WTC11 (cell line): ENCODE measurements at places on chromosomes 7 and 10.

DNA sequence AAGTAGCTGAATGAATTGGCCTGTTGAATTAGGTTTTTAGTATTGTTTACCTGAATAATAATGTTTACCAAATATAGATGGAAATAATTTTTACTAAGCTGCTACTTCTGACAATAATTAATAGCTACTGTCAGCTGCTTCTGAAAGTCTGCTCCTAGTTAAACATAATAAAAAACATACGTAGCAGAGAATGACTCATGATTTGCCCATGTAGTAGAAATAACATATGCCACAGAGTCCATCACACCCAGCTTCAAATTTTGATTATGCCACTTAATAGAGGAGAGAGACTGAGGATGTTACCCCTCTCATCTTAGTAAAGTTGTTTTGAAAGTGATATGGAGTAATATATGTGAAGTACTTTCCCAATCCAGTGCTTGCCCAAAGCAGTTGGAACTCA lies 57.6 kb upstream of the MDFIC start:
- no peaks in the 10 kb centered on the region for H3K4me1 ChIP-seq
- no peak overlapping the region for H3K27ac ChIP-seq
- no peaks in the 10 kb centered on the region for H3K27me3 ChIP-seq
- no peak for DNase-seq
- H3K4me3 ChIP-seq, result no peak overlapping the region

DNA sequence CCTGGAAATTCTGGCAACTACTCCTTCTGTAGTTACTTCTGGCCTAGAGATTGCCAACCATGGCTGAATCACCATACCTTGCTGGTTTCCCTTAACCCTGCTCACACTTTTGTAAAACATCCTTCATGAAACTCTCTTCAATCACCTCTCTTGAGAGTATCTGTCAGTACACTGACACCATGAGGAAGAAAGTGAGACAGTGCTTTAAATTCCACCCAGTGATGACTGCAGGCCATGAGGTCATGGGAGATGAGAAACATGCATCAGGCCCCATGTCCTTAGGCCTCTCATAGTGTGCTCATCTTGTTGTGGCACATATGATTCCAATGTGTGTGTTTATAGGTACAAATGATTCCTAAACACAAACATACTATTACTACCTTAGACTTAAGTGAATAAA lies 24.6 kb upstream of the NAMPT start:
- peaks cover 7% of the 10 kb centered on the region; the same call in 1 of the 2 replicates for H3K36me3 ChIP-seq
- no peak overlapping the region for H3K4me3 ChIP-seq
- peaks cover 13% of the 10 kb centered on the region for H3K4me1 ChIP-seq
- no peaks in the 10 kb centered on the region; the same call in 1 of the 2 replicates for H3K27me3 ChIP-seq
- DNase-seq, result no peak

DNA sequence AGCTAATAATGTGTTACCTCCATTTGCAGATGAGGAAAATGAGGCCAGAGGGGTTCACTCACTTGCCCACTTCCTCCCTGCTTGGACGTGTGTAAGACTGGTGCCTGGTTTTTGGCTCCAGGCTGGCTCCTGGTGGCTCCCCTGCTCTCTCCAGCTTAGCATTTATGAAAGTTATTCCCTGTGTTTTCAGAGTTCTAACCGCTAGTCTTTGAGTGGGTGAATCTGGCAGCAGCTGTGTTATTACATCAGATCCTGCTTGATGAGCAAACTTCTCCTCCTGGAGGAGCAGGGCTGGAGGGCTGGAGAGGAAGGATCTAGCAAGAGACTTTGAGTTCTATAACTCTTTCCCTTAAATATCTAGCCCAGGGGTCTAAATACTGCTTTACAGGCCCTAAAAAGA lies 80.9 kb upstream of the AGBL3 start:
- H3K4me3 ChIP-seq, result no peak overlapping the region
- H3K4me1 ChIP-seq, result peaks cover 13% of the 10 kb centered on the region
- no peak for DNase-seq
- no peaks in the 10 kb centered on the region for H3K27me3 ChIP-seq

GRCh38 chr7:108529341-108529740 lies 3.4 kb upstream of the PNPLA8 start:
- H3K4me3 ChIP-seq, result no peak overlapping the region
- H3K36me3 ChIP-seq, result no peaks in the 10 kb centered on the region
- no peaks in the 10 kb centered on the region for H3K27me3 ChIP-seq
- H3K27ac ChIP-seq, result no peak overlapping the region
- peaks cover 7% of the 10 kb centered on the region for H3K4me1 ChIP-seq

- H3K27me3 ChIP-seq, result no peaks in the 10 kb centered on the region
- H3K36me3 ChIP-seq, result peaks cover 17% of the 10 kb centered on the region
- no peak overlapping the region for H3K4me3 ChIP-seq
Measured at GRCh38 chr10:63696205-63696604, 175.0 kb downstream of the REEP3 start.

DNA sequence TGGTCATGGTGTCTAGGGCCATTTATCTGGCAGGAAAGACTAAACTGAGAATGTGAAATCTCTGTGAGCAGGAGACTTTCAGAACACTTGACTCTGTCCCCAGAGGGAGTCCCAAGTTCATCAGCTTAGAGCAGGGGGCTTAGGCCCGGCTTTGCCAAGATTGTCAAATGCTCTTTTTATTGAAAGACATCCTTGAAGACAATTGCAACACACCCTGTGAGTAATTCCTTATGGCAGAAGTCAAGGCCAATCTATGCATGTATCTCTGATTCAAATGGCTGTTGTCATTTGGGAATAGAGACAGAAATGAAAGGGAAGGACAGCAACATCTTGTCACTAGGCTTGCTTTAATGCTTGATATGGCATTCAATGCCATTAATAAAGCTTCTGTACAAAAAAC lies 33.7 kb downstream of the BAMBI start:
- no peak overlapping the region for H3K4me3 ChIP-seq
- no peaks in the 10 kb centered on the region for H3K27me3 ChIP-seq
- H3K27ac ChIP-seq, result no peak overlapping the region
- H3K4me1 ChIP-seq, result no peaks in the 10 kb centered on the region
- no peaks in the 10 kb centered on the region for H3K36me3 ChIP-seq

- DNase-seq, result no peak
- no peaks in the 10 kb centered on the region for H3K36me3 ChIP-seq
- peaks cover 13% of the 10 kb centered on the region; the same call in 1 of the 2 replicates for H3K4me1 ChIP-seq
- no peak overlapping the region for H3K27ac ChIP-seq
Measured at GRCh38 chr10:20105931-20106330, 289.7 kb downstream of the PLXDC2 start.

- H3K27me3 ChIP-seq, result peaks cover 19% of the 10 kb centered on the region
- H3K36me3 ChIP-seq, result no peaks in the 10 kb centered on the region
- DNase-seq, result no peak
- peak overlapping the region; percentile 73 for H3K4me3 ChIP-seq
- H3K4me1 ChIP-seq, result peaks cover 13% of the 10 kb centered on the region
- no peak overlapping the region for H3K27ac ChIP-seq
Measured at GRCh38 chr10:60942788-60943315, 1.1 kb downstream of the RHOBTB1 start.

GRCh38 chr7:22586786-22587140 lies 86.8 kb upstream of the STEAP1B start:
- H3K36me3 ChIP-seq, result no peaks in the 10 kb centered on the region
- no peak for DNase-seq
- peak overlapping the region; percentile 33; the same call in 1 of the 2 replicates for H3K27ac ChIP-seq
- H3K27me3 ChIP-seq, result no peaks in the 10 kb centered on the region
- peaks cover 58% of the 10 kb centered on the region for H3K4me1 ChIP-seq

- no peaks in the 10 kb centered on the region for H3K27me3 ChIP-seq
- H3K36me3 ChIP-seq, result no peaks in the 10 kb centered on the region
- H3K27ac ChIP-seq, result peak overlapping the region; percentile 74; the same call in 1 of the 2 replicates
- no peak overlapping the region for H3K4me3 ChIP-seq
- DNase-seq, result no peak
Measured at GRCh38 chr7:1548438-1548831, 7.6 kb downstream of the TMEM184A start.

- DNase-seq, result no peak
- no peaks in the 10 kb centered on the region for H3K27me3 ChIP-seq
- H3K36me3 ChIP-seq, result no peaks in the 10 kb centered on the region
- H3K4me3 ChIP-seq, result no peak overlapping the region
Measured at GRCh38 chr10:18222866-18223265, 82.6 kb downstream of the CACNB2 start.

- H3K4me3 ChIP-seq, result no peak overlapping the region
- peaks cover 46% of the 10 kb centered on the region for H3K4me1 ChIP-seq
- H3K27me3 ChIP-seq, result no peaks in the 10 kb centered on the region
Measured at GRCh38 chr7:126699707-126700106, 553.0 kb downstream of the GRM8 start.

GRCh38 chr10:11898033-11898371 lies 74.8 kb downstream of the PROSER2 start:
- H3K27me3 ChIP-seq, result no peaks in the 10 kb centered on the region
- DNase-seq, result no peak
- no peaks in the 10 kb centered on the region for H3K36me3 ChIP-seq
- H3K27ac ChIP-seq, result no peak overlapping the region

DNA sequence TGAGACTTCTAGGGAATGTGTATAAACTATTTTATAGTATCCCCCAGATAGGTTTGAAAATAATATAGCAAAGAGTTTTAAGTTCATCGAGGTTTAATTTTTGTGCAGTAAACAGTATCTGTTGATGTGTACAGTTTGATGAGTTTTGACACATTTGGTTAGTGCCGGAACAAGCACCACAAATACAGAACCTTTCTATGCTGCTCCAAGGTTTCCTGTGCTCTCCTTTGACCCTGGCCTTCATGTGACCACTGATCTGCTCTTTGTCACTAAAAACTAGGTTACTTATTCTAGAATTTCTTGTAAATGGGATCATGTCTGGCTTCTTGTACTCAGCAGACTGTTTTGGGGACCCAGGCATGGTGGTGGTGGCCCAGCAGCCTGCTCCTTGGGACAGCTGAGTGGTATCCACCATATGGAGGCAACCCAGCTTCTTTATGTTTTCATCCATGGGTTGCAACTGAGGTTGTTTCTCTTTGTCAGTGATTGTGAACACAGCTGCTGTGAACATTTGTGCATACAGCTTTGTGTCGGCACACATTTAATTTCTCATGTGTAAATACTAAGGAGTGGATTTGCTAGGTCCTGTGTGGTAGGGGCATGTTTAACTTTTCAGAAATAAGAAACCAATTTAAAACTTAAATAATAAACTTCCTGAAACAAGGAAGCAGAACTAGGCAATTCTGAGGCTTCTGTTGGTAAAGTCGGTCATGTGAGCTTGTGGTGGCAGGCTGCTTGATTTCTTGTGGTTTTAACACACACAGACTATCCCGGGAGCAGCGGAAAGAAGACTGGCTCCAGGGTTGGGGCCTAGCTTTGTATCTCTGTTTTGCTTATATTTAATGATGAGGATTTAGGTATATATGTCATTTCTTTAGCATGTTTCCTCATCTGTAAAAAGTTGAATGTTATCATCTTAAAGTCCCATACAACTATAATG lies 219.4 kb downstream of the ABCA13 start:
- no peaks in the 10 kb centered on the region for H3K36me3 ChIP-seq
- H3K27me3 ChIP-seq, result no peaks in the 10 kb centered on the region
- no peaks in the 10 kb centered on the region for H3K4me1 ChIP-seq
- H3K27ac ChIP-seq, result no peak overlapping the region

DNA sequence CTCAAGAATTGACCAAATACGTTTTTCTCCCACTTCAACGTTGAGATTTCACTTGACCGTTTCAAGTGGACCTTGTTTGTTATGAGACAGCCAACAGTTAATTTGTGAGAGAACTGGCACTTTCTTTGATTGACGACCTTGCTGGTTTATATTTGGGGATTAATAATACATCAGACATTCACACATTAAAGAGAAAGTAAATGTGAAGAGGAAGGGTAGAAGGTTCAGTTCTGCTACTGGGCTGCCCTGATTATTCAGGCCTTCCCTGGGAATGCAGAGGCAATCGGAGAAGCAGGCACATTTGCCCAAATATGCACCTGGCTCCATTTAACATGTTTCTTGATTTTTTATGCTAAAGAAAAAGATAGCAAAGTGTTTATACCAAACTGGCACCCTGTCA lies 114.1 kb downstream of the POU6F2 start:
- peaks cover 15% of the 10 kb centered on the region for H3K4me1 ChIP-seq
- no peak overlapping the region for H3K4me3 ChIP-seq
- no peaks in the 10 kb centered on the region for H3K36me3 ChIP-seq
- no peak for DNase-seq
- no peaks in the 10 kb centered on the region for H3K27me3 ChIP-seq
- H3K27ac ChIP-seq, result peak overlapping the region; percentile 57; the same call in 1 of the 2 replicates

- H3K36me3 ChIP-seq, result no peaks in the 10 kb centered on the region
- peaks cover 22% of the 10 kb centered on the region for H3K4me1 ChIP-seq
- DNase-seq, result no peak
- H3K4me3 ChIP-seq, result no peak overlapping the region
Measured at GRCh38 chr7:82839555-82839954, 323.1 kb downstream of the PCLO start.

- H3K27ac ChIP-seq, result no peak overlapping the region
- H3K4me3 ChIP-seq, result no peak overlapping the region
- DNase-seq, result no peak
- peaks cover 3% of the 10 kb centered on the region for H3K27me3 ChIP-seq
- H3K4me1 ChIP-seq, result peaks cover 30% of the 10 kb centered on the region
- H3K36me3 ChIP-seq, result peaks cover 16% of the 10 kb centered on the region
Measured at GRCh38 chr7:84249656-84250055, 55.1 kb upstream of the SEMA3A start.

- H3K4me3 ChIP-seq, result no peak overlapping the region
- H3K27me3 ChIP-seq, result peaks cover 6% of the 10 kb centered on the region; the same call in 1 of the 2 replicates
- peaks cover 34% of the 10 kb centered on the region for H3K4me1 ChIP-seq
- H3K36me3 ChIP-seq, result no peaks in the 10 kb centered on the region
- peak; percentile 78 for DNase-seq
- no peak overlapping the region for H3K27ac ChIP-seq
Measured at GRCh38 chr7:47893238-47893637, 55.0 kb downstream of the PKD1L1 start.

DNA sequence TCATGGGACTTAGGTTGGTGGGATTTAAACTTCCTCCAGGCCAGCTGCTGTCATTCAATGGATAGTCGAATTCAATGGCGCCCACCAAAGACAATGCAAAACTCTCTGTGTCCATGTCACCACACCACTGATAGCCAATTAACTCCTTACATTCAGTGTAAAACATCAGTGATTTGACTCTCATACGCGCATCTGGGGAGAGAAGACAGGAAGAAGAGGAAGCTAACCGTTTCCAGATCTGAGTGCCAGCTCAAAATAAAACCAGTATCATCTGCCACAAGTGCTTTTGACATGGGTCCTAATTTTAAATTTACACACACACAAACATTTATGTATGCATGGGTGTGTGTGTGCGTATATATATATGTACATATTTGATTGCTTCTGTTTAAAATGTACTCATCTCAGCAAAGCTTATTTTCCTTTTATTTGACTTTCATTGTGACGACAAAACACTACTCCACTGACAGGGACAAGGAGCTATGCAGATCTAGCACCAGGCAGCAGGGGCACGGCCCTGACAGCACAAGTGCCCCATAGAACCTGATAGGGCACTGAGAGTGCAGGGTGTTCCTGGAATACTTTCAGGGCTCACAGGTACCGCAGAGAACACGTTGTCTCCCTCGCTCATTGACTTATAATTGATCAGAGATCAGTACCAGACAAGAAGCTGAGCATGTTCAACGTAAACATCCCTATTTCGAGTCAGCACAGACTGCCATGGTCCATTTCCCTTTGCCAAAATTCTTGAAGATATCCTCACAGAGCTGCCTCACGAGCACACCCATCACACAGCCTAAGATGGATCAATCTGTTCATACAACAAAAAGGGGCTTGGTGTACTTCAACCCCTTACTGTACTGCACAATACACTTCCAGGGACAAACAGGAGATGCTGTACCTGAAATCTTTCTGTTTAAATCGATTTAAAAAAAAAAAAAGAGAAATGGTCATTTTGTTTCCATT lies 176.1 kb downstream of the COBL start:
- H3K36me3 ChIP-seq, result peaks cover 10% of the 10 kb centered on the region
- DNase-seq, result no peak
- peak overlapping the region; percentile 1; the same call in 1 of the 2 replicates for H3K27ac ChIP-seq

GRCh38 chr10:110460111-110460809 lies 37.4 kb upstream of the DUSP5 start:
- H3K36me3 ChIP-seq, result no peaks in the 10 kb centered on the region
- H3K27me3 ChIP-seq, result no peaks in the 10 kb centered on the region; the same call in none of the 2 replicates
- no peak for DNase-seq
